ENCODE measurements at places on chromosomes 1 and 21.
A peak's percentile ranks its signal among the peaks of the same experiment; 100 is the strongest.

GRCh38 chr1:231508497-231508896, 20.0 kb upstream of the TSNAX start:
- DNase-seq = no peak

GRCh38 chr1:12400027-12400693, 170.3 kb downstream of the VPS13D start:
- DNase-seq = no peak

- no peak for DNase-seq
These were observed 21.5 kb downstream of the INAVA start for GRCh38 chr1:200916152-200916551.

DNA sequence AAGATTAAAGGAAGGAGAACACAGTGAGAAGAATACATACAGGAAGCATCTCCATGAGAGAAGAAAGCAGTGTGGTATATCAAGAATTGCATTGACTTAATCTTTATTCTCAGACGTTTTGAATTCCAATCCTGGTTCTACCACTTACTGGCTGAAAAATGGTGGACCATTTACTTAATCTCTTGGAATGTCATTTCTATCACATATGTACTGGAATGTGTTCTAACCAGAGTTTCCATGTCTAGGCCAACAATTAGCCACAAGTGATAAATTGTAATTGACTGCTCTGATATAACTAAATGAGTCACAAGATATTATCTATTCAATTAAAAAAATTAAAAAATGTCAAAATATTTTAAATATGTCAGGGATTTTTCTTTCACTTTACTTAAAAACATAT, 626.1 kb downstream of the PTPRC start:
- DNase-seq = no peak

GRCh38 chr21:46639489-46640386, 4.3 kb downstream of the PRMT2 start:
- no peak for DNase-seq

GRCh38 chr1:109263234-109263596, 13.9 kb downstream of the CELSR2 start:
- DNase-seq = no peak

- peak; percentile 11 for DNase-seq
These were observed 9.8 kb downstream of the RGS18 start for GRCh38 chr1:192167911-192168700.

DNA sequence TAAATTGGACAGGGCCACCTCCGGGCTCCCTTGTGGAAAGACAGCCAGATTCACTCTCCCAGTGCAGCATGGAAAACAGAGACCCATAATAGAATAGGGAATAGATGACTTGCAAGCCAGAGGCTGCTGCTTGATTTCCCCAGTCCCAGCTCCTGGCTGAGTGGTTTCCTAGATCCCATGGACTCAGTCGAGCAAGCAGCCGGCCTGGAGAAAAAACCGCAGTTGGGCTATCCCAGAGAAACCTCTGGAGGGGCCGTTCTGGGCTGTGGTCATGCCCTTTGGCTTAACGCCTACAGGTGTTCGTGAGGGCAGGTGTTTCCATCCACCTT, 61.7 kb downstream of the ELK4 start:
- DNase-seq = no peak

DNA sequence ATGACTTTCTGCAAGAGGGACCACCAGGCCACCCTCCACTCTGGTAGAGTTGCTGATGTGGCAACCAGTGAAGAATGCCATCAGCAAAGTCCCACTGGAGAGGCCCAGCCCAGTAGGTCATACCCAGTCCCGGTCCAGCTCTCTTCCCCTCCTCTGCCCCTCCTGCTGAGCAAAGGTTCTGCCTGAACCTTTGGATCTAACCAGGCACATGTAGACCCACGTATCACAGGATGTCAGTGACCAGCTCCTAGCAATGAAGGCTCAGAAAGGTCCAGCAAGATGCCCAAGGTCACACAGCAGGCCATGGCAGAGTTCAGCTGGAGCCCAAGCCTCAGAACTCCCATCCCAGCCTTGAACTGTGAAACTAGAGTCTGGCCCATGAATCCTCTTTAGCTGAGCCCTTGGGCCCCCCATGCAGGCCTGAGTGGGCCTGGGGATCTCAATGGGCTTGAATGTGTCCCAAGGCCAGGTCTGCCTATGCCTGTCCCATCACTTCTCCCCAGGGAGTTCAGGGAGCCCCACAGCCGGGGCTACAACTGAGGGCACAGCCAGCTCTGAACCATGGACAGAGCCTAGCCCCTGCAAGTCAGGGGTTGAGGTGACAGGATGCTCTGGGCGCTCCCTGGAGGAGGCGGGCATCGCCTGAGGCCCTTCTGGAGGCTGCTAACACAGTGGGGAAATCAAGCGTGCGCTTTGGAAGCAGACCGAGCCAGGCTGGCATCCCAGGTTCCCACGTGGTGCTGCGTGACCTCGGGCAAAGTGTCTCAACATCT, 21.4 kb upstream of the PADI1 start:
- no peak for DNase-seq

DNA sequence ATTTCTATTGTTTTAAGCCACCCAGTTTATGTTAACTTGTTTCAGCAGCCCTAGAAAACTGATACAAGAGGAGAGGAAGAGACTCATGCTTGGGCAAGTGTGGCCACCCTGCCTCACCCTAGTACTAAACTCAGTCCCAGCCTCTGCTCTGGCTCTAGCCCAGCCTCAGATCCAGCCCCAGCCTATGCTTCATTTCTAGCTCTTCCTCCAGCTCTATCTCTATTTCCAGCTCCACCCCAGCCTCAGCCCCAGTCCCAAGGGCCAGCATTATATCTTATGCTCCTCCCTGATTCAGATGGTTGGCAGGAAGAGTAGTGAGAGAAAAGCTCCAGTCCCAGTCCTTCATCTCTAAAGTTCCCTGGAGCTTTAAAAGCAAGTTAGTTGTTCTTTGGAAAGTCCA, 535.5 kb downstream of the PTPRC start:
- no peak for DNase-seq

DNA sequence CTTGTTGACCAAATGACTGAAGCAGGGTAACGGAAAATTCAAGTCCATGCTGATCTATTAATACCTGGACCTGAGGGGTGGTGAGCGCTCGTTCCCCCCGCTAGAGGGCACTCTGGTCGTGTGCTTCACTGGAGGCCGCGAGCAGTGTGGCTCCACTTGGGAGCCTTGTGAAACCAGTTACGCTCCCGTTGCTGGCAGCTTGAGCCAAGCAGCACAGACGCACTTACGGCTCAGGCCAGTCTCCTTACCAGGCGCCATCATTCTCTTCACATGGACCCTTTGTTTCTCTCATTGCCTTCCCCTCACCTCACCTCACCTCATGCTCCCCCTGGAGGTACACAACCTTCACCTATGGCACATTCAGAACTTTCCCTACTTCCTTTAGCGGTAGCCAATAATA, 49.7 kb upstream of the TSPAN2 start:
- peak; percentile 59 for DNase-seq

DNA sequence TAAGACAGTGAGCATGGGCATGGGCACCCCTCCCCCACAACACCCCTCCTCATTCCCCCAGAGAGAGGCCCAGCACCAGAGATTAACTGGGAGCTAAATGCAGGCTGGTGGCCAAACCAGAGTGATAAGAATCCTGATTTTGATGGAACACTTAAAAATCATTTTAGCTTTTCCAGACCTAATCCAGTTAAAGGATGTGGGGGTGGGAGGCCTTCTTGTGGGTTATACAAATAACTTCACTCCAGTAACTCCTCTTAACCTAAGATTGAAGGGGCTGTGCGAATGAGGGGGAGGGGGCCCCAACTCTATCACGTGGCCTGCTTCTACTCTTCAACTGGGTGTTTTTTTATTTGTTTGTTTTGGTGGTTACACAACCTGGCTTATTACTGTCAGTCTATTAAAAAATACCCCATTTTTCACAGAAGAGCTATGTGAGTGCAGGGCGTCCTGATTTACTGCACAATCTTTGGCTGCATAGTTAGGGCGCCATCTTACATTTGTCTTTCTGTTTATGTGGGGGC, 398.1 kb upstream of the LYPLAL1 start:
- DNase-seq = no peak

GRCh38 chr1:241048622-241049021, 308.4 kb downstream of the RGS7 start:
- no peak for DNase-seq

DNA sequence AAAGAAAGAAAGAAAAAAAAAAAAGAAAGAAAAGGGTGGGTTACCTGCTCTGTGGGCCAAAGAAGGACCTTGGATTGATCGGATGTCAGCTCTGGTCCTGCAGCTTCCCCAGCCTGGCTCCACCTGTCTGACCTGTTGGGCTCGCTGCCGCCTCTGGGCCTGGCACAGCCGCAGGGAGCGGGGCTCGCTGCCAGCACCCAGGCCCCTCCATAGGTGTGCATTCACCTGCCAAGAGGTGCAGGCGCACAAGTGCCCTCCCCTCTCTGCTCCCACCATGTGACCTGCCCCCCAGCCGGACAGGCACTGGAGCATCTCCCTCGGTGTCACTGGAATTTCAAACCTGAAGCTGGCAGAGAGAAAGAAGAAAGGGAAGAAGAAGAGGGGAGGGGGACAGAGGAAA, 33.1 kb upstream of the GPR157 start:
- no peak for DNase-seq

GRCh38 chr1:207698822-207699483, 52.9 kb upstream of the CD46 start:
- DNase-seq = peak; percentile 5

DNA sequence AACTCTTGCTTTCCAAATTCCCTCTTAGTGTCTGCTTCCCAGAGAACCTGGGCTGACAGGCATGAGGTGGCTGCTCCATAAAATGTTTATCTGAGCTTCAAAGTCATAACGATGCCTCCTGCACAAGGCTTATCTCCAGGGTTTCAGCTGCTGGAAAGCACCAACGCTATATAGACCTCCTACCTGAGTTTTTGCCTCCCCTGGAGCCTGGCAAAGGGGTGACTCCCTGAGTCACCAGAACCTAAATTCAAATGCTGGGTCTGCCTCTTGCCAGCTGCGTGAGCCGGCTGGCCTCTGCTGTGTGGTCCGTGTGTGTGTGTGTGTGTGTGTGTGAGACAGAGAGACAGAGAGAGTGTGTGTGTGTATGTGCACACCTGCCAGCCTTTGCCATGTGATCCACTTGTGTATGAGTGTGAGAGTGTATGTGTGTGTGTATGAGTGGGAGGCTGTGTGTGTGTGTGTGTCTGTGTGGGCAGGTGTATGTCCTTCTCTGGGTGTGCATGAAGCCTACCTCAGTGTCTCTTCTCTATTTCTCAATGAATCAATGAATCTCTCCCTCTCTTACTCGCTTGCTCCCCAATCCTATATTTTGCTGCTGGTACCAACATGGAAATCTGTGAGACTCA, 714.9 kb downstream of the MATN1 start:
- no peak for DNase-seq

All from occipital lobe (tissue), 3 donors.